SHP77 (cell line): ENCODE measurements at places on chromosomes 7 and 10.

GRCh38 chr7:138460649-138461607, 869 bp downstream of the TRIM24 start:
- DNase-seq, result peak; percentile 75

GRCh38 chr7:117069379-117069778, 116.1 kb downstream of the ST7 start:
- DNase-seq, result no peak

DNA sequence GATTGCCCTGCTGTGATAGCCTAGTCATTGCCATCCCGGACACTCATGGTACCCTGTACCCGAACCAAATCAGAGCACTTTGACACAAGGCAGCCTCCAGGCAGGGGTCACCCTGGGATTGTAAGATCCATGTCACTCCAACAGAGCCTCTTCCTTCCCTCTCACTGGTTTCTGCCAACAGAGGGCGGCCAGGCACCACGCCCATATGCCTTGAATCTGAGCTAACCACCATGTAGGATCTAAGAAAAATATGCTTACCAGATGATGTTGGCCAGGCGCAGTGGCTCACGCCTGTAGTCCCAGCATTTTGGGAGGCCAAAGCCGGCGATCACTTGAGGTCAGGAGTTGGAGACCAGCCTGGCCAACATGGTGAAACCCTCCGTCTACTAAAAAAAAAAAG, 389.2 kb upstream of the KLF6 start:
- DNase-seq, result no peak

DNA sequence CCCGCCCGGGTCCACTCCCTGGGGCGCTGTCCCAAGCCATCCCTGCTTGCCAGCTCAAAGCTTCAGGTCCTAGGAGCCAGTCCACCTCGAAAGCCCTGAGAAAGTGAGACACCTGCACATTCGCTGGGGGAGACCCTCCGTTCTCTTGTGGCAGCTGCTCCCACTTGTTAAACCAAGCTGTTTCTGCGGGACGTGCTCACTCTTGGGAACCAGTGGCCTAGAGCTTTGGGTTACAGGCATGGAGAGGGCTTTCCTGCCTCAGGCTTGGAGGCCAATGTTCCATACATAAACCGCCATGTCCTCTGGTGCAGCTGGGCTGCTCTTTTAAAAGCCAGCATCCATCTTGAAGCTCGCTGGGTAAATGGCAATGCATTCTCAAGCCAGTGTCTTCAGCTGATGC, 19.9 kb upstream of the TTYH3 start:
- no peak for DNase-seq

DNA sequence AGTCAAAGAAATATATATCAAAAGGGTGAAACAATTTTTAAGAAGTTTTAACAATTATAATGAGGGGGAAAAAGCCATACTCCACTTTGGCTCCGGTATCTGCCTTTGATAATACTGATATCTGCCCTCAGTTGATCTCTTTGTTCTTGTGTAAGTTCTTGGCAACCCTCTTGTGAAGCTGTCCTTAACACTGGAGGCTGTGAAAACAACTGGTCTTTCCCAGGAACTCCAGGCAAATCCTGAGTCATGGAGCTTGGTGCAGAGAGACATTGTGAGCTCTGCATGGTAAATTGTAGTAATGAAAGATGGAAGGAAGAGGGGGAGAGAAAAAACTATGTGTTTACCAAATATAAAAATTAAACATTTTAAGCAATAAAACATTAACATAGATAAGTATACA, 11.9 kb upstream of the ERVW-1 start:
- DNase-seq, result no peak

GRCh38 chr7:2800220-2800930, 43.7 kb downstream of the GNA12 start:
- DNase-seq, result no peak

- no peak for DNase-seq
Measured at GRCh38 chr7:116162992-116163391, 47.3 kb upstream of the TES start.
